Cardiac muscle cell (in vitro differentiated cells and primary cell): ENCODE measurements at places on chromosomes 6 and 20.
A peak's percentile ranks its signal among the peaks of the same experiment; 100 is the strongest.

- DNase-seq: no peak
Measured at GRCh38 chr20:62285722-62286121, 17.1 kb upstream of the ADRM1 start.

DNA sequence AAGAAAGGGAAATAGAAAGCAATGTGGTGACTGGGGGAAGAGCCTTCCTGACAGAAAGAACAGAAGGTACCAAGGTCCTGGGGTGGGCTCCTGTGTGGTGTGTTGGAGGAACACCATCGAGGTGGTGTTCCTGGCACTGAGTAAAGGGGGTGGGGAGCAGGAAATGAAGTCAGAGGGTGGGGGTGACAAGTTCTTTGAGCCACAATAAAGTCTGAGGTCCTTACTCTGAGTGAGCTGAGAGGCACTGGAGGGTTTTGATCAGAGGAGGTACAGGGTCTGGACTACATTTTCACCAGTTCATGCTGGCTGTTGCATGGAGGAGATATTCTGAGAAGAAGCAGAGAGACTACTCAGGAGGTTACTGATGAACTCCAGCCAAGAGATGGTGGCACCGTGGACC, 198.2 kb downstream of the GMPR start:
- DNase-seq: no peak

DNA sequence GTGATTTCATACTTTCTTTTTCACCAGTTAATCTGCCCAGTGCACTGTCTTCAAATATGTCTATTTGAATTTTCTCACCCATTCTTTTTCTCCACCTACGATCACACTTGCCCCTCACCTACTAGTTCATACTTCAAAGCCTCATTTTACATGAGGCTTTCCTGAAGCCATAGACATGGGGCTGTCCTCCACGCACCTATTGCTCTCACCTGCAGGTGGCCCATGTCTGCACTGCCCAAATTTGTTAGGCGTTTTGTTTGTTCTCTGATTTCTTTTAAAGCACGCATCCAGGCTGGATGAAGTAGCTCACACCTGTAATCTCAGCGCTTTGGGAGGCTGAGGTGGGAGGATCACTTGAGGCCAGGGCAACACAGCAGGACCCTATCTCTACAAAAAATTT, 106.8 kb upstream of the RIPOR2 start:
- no peak for DNase-seq

DNA sequence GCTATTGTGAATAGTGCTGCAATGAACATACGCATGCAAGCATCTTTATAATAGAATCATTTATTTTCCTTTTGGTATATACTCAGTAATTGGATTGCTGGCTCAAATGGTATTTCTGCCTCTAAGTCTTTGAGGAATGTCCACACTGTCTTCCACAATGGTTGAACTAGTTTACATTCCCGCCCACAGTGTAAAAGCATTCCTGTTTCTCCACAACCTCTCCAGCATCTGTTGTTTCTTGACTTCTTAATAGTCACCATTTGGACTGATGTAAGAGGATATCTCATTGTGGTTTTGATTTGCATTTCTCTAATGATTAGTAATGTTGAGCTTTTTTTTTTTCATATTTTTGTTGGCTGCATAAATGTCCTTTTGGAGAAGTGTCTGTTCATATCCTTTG, 208.7 kb downstream of the PHF3 start:
- peak; percentile 74 for DNase-seq

GRCh38 chr6:123956492-123957139, 153.0 kb downstream of the NKAIN2 start:
- no peak for DNase-seq

DNA sequence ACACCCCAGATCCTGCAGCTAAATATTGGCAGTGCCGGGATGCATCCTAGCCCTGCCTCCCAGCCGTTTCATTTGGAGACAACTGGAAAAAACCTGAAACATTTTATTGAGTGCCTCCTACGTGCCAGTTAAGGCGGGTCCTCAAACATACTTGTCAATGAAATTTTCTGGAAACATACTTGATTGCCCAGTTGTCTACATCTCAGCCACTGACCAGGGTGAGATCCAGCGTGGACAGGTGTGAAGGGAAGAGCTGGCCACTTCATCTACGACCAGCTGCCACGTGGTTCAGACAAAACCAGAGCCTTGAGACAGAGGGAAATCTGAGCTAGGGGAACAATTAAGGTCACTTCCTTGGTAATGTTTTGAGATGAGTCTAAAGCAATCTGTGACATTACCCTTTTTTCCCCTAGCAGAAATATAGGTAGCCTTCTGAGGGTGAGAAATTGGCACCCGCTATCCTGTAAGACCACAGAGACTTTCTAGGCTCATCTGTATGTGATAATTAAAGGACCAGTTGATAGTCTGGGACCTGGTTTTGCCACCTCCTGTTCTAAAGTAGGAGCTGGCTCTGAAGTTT, 116.3 kb upstream of the MTHFD1L start:
- DNase-seq: no peak

- DNase-seq: no peak
Measured at GRCh38 chr6:119237177-119237715, 112.3 kb downstream of the MAN1A1 start.

DNA sequence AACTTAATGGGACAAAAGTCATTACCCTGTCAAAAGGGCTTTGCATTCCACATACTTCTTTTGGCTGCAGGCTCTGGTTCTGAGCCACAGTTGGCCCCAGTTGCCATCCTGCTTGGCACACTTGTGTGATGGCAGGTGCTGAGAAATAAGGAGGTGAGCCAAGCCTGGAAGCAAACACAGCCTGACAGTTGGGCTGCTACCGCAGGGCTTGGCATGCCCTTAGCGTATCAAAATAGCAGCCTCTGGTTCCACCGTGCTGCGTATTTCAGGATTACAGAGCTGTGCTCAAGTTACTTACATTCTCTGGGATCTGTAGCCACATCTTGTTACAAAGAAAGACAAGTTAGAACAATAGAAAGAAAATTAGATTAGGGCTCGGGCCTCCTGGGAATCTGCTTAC, 11.1 kb downstream of the MTHFD1L start:
- DNase-seq: no peak

- DNase-seq: peak; percentile 78
Measured at GRCh38 chr6:159169193-159169555, at the start of gene FNDC1. TSS of gene FNDC1 (plus strand) at chr6:159169400. CDS start at chr6:159169597, 197 bp downstream.

DNA sequence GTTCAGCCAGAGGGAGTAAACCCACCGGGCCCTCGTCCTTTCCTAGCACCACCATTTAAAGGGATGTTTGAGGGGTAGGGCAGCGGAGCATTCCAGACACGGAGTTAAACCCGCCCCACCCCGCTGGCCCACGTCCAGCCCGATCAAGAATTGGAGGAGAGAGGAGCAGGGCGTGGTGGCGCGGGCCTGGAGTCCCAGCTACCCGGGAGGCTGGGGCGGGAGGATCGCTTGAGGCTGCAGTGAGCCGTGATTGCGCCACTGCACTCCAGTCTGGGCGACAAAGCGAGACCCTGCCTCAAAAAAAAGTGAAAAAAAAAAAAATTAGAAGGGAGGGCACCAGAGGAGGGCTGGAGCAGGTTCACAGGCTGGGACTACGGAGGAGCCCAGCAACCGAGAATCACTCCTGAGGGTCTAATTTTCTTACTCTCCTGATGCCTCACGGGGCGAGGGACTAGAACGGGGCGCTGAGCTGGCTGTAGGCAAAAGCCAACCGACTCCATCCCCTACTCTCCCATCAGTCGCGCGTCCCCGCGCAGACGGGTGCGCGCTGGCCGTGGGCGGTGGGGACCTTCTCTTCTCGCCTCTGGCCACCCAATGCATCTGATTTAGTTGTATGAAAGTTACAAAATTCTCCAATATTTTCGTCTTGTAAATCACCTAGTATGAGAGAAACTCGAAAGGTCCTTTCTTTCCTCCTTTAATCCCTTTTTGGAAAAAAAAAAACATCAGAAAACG, 6.1 kb upstream of the HSPA1B start:
- DNase-seq: peak; percentile 43

DNA sequence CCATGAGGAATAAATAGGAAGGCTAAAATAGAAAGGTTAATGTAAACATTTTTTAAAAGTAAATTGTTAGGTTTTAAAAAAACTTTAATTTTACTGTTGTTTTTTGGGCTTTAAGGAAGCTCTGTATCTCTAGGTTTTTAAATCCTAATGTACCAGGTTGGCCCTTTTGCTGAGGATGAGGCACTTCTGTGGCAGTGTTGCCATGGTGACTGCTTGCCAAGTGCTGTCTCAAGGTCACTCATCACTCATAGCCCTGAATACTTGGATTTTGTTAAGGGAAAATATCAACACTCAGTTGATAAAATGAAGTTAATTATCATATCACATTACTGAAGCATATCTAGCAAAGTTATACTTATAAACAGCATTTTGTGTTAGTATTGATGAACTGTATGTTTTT, 50.2 kb downstream of the NCOA3 start:
- DNase-seq: no peak

- no peak for DNase-seq
Measured at GRCh38 chr20:55160037-55160436, 684.6 kb downstream of the DOK5 start.

DNA sequence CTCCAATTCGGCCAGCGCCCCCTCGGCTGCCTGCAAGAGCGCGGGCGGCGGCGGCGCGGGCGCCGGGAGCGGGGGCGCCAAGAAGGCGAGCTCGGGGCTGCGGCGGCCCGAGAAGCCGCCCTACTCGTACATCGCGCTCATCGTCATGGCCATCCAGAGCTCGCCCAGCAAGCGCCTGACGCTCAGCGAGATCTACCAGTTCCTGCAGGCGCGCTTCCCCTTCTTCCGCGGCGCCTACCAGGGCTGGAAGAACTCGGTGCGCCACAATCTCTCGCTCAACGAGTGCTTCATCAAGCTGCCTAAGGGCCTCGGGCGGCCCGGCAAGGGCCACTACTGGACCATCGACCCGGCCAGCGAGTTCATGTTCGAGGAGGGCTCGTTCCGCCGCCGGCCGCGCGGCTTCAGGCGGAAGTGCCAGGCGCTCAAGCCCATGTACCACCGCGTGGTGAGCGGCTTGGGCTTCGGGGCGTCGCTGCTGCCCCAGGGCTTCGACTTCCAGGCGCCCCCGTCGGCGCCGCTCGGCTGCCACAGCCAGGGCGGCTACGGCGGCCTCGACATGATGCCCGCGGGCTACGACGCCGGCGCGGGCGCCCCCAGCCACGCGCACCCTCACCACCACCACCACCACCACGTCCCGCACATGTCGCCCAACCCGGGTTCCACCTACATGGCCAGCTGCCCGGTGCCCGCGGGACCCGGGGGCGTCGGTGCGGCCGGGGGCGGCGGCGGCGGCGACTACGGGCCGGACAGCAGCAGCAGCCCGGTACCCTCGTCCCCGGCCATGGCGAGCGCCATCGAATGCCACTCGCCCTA, 963 bp downstream of the FOXF2 start:
- peak; percentile 67 for DNase-seq

DNA sequence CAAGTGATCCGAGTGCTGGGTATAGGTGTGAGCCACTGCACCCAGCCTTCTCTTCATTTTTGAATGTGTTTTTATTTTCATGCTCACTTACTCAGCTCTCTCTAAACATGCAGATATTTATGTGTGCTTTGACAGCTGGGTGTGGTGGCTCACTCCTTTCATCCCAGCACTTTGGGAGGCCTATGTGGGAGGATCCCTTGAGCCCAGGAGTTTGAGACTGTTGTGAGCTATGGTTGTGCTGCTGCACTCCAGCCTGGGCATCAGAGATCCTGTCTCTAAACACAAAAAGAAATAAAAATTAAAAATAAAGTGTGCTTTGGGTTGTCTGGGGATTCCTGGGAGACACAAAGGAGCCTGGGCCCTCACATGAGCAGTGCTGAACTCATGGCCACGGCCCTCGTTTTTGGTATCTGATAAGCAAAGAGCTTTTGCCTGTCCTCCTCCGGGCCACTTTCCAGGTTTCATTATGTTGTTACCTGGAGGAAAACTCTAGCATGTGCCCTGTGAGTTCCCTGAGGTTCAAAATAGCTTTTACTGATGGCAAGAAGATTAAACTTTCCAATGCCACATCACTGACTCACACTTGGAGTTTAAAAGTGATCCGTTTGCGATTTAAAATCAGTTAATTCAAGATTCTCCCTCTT, 78.5 kb downstream of the CD164 start:
- DNase-seq: no peak

DNA sequence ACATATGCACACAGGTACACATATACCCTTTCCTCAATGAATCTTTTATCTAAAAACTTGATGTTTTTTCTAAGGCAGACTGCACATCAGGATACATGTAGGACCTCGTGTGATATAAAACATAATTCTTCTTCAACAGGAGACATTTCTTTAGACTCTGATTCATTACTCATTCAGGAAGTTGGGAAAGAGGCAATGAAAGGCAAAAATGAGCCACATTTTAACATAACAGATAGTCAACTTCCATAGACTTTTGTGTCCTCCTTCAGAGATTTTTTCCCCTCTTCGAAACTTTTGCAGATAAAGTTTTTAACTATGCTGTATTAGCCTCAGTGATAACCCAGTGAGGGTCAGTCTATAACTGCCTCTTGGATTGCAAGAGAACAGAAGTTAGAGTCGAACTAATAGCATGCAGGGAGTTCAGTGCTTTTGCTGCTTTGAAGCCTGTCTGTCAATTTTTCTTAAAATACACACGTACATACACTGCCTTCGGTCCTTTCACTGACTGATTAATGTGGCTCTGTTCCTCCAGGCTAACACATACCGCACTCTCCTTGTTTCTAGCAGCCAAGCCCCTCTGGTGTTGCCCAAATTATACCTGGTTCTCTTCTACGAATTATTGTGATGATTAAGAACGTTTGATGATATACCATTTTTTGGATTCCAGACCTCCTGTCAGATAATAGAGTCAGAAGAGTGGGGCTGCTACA, 562.5 kb upstream of the MAP3K7 start:
- peak; percentile 66 for DNase-seq

GRCh38 chr20:41055679-41056078, 27.1 kb downstream of the TOP1 start:
- peak; percentile 55 for DNase-seq

DNA sequence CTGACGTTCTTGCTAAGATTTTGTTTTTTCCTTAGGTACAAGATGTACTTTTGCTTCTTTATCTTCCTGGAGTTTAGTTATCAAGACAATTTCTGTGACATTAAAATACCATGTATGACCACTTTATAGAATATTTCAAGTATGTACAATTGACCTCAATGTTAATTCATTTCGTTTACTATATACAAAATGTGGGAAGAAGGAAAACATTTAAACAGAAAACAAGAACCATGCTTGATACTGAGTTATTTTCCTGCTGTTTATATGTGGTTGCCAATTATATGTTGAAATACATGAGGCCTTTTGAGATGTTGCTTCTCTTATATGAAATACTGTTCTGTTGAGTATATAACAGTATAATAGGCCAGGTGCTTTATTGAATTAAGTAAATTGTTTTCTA, 184.3 kb downstream of the JARID2 start:
- no peak for DNase-seq
